ENCODE measurements at places on chromosomes 4 and X. TPM values are rescaled to one million over a fixed set of nuclear protein-coding genes. Genes with fewer than 3 reads are reported as not detected.

GRCh38 chrX:11244636-11245035 lies 48.6 kb upstream of the AMELX start:
- DNase-seq: no peak

GRCh38 chrX:116657071-116657470 lies 194.3 kb upstream of the CT83 start:
- DNase-seq: no peak

- no peak for DNase-seq
Observed at GRCh38 chrX:69318651-69319340, 153.5 kb upstream of the PJA1 start.

DNA sequence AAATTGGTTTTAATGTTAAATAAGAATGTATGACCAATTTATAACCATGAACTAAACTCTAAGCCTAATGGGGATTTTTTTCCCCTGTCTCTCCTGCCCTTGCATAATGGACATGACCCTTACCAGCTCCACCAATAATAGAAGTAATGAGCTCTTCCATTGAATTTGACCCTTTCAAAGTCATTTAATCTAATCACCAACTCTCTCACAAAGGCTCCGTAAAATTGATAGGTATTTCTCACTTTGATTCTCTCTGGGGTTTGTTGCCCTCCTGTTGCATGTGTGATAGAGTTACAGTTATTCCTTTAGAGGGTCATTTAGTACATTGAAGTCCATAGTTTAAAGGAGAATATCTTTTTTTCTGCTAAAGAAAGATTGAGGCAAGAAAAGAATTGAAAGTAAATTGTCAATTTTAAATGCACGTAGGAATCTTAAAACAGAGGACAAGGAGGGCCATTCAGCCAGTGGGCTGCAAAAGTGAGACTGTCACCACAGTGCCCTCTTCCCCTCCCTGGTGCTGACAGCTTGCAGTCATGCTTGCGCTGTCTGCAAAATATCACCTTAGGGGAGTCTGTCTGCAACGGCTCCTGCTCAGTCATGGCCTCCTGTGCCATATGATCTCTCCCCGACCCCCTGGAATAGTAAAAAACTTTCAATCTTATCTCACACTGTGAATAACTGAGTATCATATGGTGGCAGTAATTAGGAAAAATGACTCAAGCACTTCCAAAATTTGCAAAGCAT lies 307.5 kb upstream of the GNPDA2 start:
- DNase-seq: no peak

DNA sequence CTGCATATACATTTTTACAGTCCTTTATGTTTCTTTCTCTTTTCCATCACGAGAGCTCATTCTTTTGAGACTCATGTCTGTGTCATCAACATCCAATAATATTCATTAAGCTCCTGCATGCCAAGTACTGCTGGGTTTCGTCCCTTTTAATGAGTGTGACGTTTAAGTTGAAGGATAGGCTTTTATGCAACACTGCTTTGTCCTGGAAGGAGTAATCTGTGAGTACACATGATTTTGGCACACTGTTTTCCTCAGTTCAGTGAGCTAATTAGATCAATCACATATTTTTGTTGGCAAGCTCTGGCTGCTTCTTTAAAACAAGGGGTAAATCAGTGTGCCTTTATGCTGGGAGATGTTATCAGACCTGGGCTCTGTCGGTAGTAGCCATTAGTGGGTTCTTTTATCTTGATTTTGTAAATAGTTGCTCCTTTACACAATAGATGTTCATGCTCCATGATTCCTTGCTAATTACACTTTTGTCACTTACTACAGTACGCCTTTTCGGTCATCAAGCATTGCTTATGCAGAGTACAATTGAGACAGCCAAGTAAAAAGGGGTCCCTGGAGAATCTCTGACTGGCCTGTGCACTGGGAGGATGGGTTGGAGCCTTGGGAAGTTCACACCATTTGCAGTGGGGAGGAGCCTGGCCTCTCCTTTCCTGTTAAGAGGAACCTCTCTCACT lies 132.6 kb downstream of the FHIP1A start:
- no peak for DNase-seq

DNA sequence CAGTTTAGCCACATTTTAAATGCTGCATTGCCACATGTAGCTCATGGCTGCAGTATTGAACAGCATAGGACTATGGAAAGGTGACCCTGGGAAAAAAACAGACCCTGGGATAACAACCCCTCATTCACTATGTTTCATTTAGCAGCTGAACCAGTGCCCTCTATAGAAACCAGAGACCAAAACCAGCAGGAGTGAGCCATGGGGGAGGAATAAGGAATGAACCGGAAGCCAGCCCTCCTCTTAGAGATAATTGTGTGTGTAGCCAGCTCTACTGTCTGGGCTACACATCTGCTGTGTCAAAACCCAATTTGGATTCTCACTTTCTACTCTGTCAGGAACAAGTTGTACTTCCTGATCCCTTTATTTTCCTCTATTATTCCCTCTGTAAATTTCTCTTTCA lies 158.5 kb upstream of the S100G start:
- DNase-seq: no peak

GRCh38 chr4:104643805-104644204 lies 149.1 kb upstream of the CXXC4 start:
- no peak for DNase-seq

DNA sequence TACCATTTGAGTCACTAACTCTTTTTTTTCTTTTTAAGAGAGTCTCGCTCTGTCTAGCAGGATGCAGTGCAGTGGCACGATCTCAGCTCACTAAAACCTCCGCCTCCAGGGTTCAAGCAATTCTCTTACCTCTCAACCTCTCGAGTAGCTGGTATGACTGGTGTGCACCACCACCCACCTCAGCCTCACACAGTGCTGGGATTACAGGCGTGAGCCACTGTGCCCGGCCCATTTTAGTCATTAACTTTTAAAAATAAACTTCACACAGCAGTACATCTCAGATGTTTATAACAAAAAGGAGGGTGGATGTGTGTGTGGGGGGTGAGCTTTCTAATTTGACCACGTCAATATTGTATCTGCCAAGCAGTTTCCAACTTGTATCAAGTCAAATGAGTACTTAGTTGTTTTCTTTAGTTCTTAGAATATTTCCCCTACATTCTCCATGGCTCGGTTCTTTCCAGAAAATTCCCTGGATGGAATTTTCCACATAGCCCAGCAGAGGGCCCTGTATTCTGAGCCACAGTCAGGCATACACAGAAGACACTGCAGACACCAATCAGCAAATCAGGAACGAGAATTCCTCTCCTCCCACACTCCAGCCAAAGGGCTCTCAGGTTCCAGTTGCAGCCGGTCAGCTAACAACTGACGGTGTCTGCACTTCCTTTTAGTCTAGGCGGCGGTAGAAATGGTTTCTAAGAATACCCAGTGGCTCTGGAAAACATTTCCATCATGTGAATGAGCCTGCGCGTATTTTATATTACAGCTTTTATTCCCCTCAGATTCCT lies 20.1 kb upstream of the ARAF start:
- DNase-seq: no peak

DNA sequence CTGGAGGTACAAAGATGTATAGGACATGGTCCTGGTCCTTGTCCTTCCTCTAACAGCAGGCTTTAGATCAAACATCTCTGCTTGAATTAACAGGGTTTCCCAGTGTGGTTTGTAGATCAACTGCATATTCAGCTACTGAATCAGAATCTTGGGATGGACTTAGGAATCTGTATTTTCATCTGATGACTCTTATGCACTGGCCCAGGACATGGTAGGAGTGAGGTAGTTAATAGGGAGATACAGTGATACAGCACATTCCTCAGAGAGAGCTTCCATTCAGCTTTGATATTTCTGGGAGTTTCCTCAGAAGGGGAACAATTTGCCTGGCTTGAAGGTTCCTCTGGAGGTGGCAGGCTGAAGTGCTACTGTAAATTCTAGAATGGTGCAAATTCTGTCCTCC lies 203.1 kb downstream of the LARP7 start:
- DNase-seq: no peak

- no peak for DNase-seq
Observed at GRCh38 chrX:15998350-15998749, 125.0 kb upstream of the GRPR start.

GRCh38 chrX:153595387-153595786 lies 3.6 kb downstream of the CCNQ start:
- DNase-seq: no peak

GRCh38 chr4:40699648-40700047 lies 50.1 kb upstream of the NSUN7 start:
- no peak for DNase-seq

DNA sequence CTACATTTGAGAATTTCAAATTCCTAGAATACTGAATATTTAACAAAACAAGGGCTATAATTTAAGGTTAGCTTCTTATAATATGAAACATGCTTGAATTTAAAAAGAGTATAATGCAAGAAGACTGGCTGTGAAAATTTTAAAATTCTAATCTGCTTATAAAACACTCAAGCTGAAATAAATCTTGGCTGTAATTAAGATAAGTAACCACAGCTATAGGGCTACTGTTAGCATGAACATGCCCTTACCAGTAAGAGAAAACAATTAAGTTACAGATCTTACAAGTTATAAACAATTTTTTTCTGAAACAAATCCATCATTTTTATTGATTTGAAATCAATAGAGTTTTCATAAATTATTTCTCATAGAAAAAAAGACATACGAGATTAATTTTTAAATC lies 148.2 kb downstream of the INPP4B start:
- no peak for DNase-seq

The TLR2 gene
- total RNA-seq: 95.4 TPM

The NUP62CL gene
- not detected for total RNA-seq

The GSPT2 gene
- total RNA-seq: 5.2 TPM

All from omental fat pad (tissue), 4 donors.